Fibroblast of gingiva (primary cell): ENCODE measurements at places on chromosomes 1 and 21.

GRCh38 chr1:158552296-158552695 lies 1.9 kb downstream of the OR6Y1 start:
- DNase-seq, result no peak

DNA sequence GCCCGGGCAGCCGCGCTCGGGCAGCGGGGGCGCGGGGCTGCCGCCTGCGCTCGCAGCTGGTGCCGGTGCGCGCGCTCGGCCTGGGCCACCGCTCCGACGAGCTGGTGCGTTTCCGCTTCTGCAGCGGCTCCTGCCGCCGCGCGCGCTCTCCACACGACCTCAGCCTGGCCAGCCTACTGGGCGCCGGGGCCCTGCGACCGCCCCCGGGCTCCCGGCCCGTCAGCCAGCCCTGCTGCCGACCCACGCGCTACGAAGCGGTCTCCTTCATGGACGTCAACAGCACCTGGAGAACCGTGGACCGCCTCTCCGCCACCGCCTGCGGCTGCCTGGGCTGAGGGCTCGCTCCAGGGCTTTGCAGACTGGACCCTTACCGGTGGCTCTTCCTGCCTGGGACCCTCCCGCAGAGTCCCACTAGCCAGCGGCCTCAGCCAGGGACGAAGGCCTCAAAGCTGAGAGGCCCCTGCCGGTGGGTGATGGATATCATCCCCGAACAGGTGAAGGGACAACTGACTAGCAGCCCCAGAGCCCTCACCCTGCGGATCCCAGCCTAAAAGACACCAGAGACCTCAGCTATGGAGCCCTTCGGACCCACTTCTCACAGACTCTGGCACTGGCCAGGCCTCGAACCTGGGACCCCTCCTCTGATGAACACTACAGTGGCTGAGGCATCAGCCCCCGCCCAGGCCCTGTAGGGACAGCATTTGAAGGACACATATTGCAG lies 3.0 kb downstream of the ARTN start:
- peak; percentile 26 for DNase-seq

DNA sequence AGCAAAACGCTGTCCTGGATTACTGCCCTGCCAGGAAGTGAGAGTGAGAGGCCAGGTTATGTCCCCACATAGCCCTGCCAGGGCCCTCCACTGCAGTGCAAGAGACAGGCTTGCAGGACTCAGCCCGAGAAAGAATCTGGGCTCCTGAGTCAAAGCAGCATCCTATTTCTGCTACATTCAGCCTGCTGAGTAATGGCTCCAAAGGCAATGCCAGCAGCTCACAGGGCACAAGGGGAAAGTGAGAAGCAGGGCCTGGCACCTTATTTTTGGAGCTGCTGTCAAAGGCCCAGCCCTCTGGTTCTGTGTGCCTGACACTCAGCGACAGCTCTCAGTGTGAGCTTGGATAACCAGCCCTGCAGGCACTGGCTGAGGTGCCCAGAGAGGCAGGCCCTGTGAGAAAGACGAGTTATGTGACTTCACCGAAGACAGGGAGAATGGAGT lies 83.9 kb downstream of the DTL start:
- peak; percentile 9 for DNase-seq

GRCh38 chr1:27809883-27810282 lies 20.7 kb upstream of the PPP1R8 start:
- DNase-seq, result no peak

DNA sequence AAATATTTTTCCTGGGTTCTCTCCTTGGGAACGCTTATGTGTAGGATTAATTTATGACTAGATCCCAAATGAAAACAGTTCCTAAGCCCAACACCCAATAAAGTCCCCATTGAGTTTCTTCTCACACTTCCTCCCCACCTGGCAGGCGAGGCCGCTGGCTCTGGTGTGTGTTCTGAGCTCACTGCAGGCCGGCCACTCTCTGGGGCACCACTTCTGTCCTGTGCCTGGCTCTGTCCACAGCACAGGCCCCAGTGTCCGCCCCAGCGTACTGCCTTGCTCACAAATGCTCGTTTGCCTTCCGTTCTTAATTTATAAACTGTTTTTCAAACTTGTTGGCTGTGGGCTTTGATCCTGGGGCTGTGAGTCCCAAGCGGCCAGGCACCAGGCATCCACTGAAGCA lies 90.6 kb downstream of the TLR5 start:
- no peak for DNase-seq
